MV-4-11 (cell line): ENCODE measurements at places on chromosomes 4 and X.

DNA sequence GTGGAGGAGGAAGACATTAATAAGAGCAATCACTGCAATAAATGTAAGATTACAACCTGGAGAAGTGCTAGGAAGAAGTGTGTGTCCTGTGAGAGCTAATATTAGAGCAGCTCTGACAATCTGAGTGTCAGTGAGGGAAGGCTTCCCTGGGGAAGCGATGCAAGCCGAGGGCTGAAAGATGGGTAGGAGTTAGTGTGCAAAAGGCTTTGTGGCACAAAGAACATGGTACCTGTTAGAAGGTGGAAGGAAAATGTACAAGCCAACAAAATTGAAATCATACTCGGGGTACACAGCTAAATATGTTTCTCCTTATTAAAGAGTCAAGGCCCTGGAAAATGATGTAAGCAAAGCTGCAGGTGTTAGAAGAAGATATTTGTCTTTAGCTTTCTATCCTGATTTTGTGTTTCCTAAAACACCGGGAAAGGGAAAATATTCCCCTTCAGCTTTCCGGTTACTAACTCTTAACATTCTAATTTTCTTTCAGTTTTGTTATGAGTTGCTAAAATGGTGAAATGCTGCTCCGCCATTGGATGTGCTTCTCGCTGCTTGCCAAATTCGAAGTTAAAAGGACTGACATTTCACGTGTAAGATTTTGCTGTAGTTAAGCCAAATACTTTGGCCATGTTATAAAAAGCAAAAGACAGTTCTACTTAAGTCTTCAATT is 808 bp downstream of the THAP6 start:
- DNase-seq: peak; percentile 24

DNA sequence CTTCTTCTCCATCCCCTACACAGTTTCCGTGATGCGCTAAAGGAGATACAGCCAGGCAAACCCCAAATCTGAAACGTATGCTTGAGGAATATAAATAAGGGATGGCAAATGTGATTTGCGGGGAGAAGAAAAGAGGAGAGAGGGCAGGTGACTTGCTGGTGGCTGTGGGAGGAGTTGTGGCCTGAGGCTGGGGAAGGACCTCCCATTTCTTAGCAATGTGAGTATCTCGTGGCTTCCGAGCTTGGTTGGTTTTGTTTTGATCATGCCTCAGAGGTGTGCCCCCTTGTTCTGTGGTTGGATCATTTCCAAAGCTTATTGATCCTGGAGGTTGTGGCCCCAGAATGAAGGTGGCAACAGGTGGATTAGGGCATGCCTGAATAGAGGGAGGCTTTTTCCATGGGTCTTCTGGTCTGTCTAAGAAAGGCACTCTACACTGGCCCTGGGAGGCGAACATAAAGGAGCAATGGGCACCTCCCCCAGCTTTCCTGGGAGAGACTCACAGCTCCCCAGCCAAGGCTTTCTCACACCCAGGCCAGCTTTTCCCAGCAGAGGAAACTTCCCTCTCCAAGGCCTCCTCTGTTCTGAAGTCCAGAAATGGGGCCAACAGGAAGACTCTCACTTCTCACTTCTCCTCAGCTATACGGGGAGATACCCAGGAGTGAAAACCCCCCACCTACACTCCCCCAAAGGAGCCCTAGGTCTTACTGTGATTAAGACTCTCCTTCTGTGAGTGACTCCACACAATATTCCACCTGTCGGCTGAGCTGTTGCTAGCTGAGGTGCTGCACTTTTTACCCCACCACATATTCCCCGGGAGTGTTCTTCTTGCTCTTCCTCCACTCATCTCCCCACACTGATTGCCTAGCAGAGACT is 40.0 kb downstream of the C4orf51 start:
- DNase-seq: no peak

GRCh38 chr4:109574931-109575804 is 15.1 kb downstream of the MCUB start:
- DNase-seq: no peak

- DNase-seq: no peak
Measured at GRCh38 chr4:125360727-125361126, 46.0 kb downstream of the FAT4 start.

- no peak for DNase-seq
Measured at GRCh38 chr4:98685225-98686042, 27.0 kb upstream of the TSPAN5 start.

GRCh38 chr4:97656044-97656720 is 487.1 kb downstream of the STPG2 start:
- no peak for DNase-seq

DNA sequence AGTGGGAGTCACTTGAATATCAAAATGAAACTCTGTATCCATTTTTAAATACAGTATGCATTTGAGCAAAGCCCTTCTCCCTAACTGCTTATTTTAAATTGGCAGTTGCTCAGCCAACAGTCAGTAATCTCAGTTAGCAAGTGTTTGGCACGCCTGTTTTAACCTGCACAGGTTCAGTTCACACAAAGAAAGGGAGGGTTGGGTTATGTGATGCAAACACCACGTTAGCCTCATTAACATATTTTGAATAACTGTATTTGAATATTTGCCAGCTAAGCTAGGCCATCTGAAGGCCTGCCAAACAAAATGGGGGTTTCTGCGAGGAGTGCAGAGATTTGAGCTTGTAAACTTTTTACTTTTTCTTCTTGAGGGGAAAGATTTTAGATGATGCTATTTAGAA is 19.8 kb downstream of the GAB1 start:
- DNase-seq: no peak

DNA sequence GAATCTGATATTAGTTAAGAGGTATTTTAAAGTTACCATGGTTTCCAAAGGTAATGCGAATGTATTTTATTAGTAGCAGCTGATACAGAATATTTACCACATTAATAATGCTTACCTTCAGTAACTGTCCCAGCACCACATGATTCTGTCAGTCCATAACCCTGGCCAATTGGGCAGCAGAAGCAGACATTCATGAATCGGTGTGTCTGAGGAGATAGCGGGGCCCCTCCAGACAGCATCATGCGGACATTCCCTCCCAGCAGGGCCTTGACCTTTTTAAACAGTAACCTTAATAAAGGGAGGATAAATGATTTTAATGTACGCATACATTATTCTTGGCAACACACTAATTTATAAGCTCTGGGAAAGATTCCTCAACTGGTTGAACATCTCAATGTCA is 43.0 kb upstream of the KCNE5 start:
- DNase-seq: no peak

DNA sequence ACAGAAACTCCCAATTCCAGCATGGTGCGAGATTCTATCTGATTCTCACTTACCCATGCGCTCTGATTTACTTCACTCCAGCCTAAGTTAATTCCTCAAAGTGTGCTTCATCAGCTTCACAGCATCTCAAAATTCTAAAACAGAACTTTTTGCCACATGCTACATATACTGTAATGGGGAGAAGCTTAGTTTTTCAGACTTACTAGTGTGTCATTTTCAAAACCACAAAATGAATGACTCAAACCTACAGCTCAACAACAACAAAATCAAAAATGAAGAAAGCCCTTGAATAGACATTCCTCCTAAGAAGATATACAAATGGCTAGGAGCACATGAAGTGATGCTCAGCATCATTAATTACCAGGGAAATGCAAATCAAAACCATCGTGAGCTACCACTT is 14.9 kb downstream of the IRF2 start:
- peak; percentile 33 for DNase-seq

DNA sequence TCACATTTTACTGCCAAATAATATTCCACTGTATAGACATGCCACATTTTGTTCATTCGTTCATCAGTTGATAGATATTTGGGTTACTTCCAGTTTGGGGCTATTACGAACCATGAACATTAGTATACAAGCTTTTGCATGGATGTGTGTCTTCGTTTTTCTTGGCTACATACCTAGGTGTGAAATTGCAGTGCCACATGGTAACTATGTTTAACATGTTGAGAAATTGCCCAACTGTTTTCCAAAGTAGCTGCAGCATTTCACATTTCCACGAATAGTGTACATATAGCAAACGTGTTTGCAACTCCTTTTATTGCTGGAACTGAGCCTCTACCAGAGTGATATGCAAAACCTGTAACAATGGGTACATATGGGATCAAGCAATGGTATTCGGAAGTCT is 221.5 kb downstream of the VEGFC start:
- DNase-seq: no peak

DNA sequence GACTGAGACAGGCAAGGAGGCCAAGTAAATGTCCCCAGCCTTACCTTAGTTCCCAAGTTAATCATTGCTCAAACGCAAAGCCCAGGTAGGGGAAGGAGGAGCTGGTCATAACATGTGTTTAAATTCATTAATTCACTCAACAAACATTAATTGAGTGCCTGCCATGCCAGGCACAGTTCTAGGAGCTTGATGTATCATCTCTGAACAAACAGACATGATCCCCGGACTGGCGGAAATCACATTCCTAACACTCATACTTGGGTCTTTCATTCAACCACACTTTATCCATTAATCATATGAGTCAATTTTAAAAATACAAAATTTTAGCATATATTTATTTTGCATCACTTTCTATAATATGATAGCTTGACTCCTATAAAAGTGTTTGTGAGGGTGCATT is 335.3 kb upstream of the NOCT start:
- no peak for DNase-seq

GRCh38 chr4:1614854-1615595 is 69.1 kb downstream of the FAM53A start:
- DNase-seq: no peak

- DNase-seq: no peak
Measured at GRCh38 chrX:125762954-125763353, 403.1 kb downstream of the DCAF12L2 start.

DNA sequence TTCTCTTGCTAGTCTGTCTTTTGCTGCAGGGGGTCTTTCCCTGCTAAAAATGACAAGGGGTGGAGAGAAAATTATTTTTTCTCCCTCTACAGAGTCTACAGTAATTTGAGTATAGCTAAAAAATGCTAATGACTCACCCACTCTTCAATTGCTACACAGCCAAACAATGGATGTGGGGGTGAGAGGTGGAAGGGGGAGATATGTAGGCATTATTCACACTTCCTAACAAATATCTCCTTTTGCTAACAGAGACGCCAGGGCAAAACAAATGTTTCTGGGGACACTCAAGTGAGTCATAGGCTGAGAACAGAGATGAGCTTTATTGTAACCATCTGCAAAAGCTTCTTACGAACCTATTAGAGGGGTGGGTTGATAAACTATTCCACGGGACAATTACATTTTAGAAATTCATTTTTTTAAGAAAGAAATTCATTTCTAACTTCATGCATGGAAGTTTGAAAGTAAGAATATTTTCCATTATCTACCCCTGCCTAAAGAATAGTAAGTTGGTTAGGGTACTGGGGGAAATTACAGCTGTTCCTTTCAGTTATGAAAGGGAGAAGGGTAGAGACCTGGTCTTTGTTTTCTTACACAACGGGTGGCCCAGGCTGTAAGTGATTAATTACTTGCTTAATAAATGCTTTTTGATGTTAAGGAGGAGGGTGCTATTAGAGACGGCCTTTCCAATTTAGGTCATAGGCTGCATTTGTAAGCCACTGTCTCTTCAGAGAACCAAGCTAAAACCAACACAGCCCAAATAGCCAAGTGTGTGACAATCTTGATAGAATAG is 12.8 kb downstream of the SCD5 start:
- no peak for DNase-seq

- DNase-seq: no peak
Measured at GRCh38 chr4:88722276-88722780, 24.7 kb upstream of the NAP1L5 start.

DNA sequence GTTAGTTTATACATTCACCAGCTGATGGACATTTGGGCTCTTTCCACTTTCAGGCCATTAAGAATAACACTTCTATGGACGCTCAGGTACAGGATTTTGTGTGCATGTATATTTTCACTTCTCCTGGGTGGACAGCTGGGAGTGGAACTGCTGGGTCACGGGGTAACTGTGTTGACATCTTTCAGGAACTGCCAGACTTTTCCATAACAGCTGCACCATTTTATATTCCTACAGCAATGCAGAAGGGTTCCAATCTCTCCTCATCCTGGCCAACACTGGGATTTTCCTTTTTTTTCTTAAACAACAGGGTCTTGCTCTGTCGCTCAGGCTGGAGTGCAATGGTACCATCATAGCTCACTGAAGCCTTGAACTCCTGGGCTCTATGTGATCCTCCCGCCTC is 11.9 kb downstream of the HAUS7 start:
- no peak for DNase-seq

GRCh38 chr4:139844057-139844456 is 178.4 kb downstream of the MGST2 start:
- peak; percentile 35 for DNase-seq

DNA sequence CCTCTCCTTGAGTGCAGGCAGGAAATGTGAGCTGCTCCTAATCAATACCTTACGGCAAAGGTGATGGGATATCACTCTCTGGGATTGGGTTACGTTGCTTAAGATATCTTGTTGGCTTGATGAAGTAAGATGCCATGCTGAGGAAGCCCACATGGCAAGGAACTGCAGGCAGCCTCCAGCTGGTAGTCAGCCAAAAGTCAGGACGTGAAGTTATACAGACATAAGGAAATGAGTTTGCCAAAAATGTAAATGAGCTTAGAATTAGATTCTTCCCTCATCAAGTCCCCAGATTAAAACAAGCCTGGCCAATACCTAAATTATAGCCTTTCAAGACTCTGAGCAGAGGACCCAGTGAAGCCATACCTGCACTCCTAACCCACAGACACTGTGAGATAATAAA is 155.0 kb downstream of the QDPR start:
- DNase-seq: no peak

DNA sequence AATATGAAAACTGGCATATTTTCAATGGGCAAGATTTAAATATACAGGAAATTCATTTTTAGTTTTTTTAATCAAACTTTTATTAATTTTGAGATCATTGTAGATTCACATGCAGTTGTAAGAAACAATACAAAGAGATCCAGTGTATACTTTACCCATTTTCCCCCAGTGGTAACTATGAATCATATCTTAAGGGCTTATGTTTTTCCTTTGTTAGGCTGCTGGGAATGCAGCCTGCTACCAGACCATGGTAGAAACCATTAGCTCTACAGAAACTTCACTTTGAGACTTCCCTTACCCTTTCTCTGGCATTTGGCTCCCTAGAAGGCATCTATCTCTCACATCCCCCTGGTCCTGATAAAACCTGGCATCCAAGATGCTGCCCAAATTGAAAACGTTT is 147.6 kb upstream of the EOLA2 start:
- DNase-seq: no peak

GRCh38 chrX:43505769-43506168 is 150.3 kb upstream of the MAOA start:
- DNase-seq: no peak

DNA sequence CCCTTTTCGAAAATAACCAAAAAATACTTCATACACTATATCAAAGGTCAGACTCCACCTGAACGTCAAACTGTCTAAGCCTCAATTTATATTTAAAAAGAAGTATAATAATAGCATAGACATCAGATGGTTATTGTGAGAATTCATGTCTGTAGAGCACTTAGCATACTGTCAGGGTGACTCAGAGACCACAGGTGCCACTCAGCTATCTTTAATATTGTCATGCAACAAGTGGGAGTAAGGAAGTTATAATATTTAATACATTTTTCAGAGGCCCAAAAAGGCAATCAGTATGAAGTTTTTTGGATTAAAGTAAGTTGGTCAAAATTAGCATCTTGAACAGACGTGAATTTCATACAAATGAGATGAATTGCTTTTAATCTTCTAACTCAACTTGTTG is 93.3 kb downstream of the PHOX2B start:
- DNase-seq: no peak
